Stimulated activated CD8-positive, alpha-beta memory T cell treated with anti-CD3 and anti-CD28 coated beads, Interleukin-4, amount 100 ng/mL, for 24 hours (primary cell): ENCODE measurements at places on chromosomes 13 and 19.

DNA sequence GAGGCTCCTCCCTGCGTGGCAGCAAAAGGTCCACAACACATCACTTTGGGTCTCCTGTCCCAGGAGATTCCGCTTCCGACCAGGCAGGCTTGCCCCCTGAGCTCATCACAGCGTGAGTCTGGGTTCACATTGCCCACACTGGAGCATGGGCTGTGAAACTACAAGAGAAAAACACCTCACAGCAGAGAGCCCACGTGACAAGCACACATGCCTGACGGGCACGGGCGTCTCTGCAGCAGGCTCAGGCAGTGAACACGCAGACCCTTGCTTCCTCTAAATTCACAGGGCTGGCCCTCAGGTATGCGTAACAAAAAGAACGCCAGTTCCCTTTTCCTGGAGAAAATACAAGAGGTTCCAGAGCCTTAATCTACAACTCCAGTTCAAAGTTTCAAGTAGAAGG, 41.9 kb downstream of the RASA3 start:
- no peak for DNase-seq

GRCh38 chr19:55641426-55642152, 787 bp downstream of the ZNF580 start:
- no peak for DNase-seq

GRCh38 chr13:92187378-92187989, 789.1 kb downstream of the GPC5 start:
- no peak for DNase-seq

- DNase-seq: no peak
Measured at GRCh38 chr13:101514695-101515275, 62.3 kb downstream of the ITGBL1 start.

DNA sequence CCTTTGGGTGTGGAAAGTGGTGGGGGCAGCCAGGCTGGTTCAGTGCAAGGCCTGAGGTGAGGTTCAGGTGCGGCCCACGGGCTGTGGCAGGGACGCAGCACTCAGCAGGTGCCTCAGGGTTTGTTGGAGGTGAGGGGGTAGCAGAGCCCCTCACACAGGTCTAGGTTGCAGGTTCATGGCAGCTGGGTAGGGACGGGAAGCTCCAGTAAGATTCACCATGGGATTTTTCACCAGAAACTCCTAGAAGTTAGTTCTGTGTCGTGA, 14.0 kb downstream of the MCF2L start:
- no peak for DNase-seq

DNA sequence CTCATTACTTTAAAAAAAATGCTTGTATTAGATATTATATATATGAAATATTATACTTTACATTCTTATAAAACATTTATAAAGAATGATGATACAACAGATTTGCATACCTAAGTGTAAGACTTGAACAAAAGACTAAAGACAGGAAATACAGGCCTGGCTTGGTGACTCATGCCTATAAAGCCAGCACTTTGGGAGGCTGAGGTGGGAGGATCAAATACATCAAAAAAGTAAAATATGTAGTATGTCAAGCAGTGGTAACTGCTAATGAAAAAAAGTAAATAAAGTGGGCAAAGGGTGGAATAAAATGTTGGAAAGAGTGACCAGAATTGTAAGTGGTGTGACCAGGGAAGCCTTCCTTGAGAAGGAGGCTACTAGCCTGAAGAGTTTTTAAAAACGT, 133.7 kb downstream of the GGACT start:
- DNase-seq: no peak

DNA sequence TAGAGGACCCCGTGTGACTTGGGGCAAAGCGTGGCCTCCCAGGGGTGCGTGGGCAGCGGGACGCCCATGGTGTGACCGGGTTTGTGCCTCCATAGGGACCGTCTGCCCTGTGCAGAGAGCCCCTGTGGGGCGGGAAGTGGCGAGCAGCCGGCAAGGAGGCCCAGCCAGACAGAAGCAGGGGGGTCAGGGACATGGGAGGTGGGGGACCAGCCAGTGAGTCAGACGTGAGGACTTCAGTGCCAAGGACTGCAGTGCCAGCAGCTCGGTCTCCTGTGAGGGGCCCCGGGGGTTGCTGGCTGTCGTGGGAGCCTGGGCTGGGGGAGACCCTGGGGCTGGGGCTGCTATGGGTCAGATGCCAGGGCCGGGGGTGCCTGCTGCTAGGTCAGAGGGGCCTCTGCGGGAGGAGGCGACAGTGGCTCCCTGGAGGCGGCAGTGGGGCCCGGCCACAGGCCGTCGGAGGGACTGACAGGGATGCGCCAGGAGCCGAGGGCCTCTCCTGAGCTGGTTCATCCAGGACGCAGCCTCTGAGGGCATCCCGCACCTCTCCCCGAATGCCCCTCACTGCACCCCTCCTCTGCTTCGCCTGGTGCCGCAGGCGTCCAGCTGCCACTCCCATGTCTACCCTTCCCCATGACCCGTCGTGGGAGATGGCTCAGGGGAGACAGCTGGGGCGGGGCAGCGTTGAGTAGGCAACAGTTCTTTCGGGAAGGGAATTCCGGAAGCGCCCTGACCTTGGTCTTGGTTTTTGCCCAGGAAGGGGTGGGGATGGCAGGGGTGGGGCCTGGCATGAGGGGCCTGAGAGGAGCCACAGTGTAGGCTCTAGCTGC, 80.0 kb downstream of the KDM4B start:
- DNase-seq: no peak

- no peak for DNase-seq
Measured at GRCh38 chr13:72637561-72637960, 89.9 kb downstream of the MZT1 start.

DNA sequence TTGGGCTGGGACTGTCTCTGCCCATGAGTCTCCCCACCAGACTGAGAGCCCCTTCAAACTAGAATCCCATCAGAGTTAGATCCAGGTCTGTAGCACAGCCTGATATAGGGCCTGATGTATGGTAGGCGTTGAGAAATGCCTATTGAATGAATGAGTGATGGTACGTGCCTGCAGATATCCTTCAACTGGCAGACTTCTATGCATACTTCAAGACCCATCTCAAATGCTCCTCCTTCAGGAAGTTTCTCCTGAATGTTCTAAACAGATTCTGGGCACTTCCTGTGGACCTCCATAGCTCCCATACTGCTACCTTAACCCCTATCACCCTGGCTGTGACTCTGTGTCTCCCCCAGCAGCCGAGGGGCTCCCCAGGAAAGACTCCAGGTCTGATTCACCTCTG, 48.2 kb downstream of the KCNC3 start:
- no peak for DNase-seq

DNA sequence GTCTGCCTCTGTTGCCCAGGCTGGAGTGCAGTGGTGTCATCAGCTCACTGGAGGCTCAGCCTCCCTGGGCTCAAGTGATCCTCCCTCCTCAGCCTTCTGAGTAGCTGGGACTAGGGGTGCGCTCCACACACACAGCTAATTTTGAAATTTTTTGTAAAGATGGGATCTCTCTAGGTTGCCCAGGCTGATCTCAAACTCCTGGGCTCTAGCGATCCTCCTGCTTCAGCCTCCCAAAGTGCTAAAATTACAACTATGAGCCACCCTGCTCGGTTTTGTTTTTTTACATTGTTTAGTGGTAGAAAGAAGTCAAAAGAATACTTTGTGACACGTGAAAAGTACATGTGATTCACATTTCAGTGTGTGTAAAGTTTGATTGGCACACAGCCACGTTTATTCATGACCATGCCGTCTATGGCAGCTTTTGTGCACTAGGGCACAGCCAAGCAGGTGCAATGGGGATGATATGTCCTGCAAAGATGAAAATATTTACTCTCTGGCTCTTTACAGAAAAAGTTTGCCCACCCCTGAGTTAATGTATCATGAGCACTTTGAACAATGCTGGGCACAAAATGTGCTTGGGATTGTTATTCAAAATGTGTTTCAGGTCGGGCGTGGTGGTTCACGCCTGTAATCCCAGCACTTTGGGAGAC, 16.2 kb upstream of the NFIC start:
- no peak for DNase-seq

- no peak for DNase-seq
Measured at GRCh38 chr13:63448692-63449091, 2033.0 kb upstream of the PCDH20 start.

GRCh38 chr19:858868-859843, at the start of gene CFD:
Gene CFD, plus strand, starts transcription at chr19:859664. Its CDS starts 26 bp downstream, at chr19:859690.
- DNase-seq: no peak

DNA sequence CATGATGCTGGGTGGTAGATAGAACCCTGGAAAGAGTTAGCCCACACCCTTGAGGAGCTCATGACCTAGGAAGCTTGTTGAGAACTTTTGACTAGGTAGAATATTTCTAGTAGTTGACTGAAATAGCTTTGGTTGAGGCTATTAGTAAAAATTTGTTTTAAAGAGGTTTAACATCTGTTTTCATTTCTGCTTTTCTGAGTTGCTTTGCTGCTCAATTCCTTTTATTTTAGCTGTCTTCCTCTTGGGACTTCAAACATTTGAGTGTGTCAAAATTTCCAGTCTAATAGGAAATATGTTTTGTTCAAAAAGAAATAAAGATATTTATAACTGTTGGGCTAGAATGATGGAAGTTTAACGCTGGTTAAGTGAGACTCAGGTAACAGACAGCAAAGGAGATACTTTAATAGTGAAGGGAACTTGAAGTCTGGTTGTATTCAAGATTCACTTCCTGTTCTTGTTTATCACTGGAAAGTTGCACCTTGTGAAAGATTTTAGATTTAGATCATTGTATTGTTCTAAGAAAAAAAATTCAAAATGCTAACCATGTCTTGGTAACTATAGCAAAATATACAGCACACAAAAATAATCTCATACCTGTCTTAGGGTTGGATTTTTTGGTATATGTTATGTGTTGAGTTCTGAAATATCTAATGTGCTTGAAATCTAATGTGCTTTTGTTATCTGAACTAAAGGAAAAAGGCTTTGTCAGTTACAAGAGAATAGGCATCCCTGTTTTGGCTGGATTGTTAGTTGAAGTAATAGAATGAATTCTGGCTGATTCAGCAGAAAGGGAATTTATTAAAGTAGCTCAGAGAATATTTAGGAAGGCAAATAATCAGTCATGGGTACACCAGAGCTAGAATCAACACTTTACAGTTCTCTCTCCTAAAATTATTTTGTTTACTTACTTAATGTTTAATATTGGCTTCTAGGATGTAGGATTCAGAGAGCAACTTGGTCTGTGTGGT, 24.4 kb upstream of the GPR18 start:
- no peak for DNase-seq

GRCh38 chr19:49201042-49201441, 43.5 kb downstream of the TRPM4 start:
- DNase-seq: no peak

GRCh38 chr13:79779761-79780160, 298.8 kb downstream of the NDFIP2 start:
- no peak for DNase-seq

GRCh38 chr19:49428547-49429451, 3.6 kb downstream of the GFY start:
- no peak for DNase-seq

- peak; percentile 15 for DNase-seq
Measured at GRCh38 chr19:45952686-45953505, 20.8 kb downstream of the NOVA2 start.

DNA sequence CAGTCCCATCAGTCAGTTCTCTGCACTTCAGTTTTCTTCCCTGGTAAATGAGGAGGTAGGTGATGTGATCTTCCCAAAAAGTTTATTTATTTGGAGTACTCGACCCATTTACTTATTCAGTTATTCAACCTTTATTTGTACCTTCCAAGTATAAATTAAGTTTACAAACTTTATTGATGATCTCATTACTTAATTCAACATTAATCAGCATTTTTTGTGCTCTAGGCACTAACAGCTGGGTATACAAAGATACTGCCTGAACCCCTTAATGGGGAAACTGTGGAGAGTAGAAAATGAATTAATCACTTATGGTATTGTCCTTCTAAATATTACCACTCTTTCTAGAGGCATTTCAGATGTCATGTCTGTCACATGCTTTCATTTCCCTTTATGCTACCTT, 293.3 kb downstream of the DLEU7 start:
- no peak for DNase-seq

GRCh38 chr13:113351514-113352026, 12.4 kb downstream of the GRTP1 start:
- no peak for DNase-seq

DNA sequence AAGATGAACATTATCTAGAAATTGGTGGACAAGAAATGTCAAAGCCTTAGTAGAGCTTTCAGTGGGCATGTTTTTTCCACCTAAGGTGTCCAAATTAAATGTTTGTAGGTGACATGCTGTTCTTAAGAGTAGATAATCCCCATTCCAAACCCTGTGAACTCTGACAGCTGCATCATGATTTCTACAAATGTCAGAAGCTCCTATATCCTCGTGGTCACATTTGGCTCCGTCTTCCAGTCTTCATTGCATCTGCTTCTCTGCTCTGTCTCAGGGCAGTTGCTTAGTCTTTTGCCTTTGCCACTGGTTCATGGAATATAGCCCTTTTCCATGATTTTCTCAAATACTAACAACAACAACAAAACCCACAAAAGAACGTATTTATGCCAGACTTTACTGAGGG, 234.5 kb downstream of the DLEU7 start:
- DNase-seq: no peak

DNA sequence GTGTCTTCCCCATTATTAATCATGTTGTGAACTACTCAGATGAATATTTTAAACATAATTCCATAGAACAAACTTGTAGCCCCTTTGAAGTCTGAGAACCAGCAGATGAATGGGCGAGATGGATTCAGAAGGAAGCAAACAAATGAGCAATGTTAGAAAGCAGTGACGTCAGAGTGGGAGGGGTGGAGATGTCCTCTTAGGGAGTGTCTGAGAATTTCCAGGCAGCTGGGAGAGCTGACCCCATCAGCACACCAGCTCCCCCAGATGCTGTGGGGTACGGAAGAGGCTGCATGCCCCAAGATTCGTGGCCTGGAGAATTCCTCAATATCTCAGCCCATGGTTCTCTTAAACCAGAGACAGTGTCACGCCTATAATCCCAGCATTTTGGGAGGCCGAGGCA, 68.6 kb downstream of the DPF1 start:
- no peak for DNase-seq

DNA sequence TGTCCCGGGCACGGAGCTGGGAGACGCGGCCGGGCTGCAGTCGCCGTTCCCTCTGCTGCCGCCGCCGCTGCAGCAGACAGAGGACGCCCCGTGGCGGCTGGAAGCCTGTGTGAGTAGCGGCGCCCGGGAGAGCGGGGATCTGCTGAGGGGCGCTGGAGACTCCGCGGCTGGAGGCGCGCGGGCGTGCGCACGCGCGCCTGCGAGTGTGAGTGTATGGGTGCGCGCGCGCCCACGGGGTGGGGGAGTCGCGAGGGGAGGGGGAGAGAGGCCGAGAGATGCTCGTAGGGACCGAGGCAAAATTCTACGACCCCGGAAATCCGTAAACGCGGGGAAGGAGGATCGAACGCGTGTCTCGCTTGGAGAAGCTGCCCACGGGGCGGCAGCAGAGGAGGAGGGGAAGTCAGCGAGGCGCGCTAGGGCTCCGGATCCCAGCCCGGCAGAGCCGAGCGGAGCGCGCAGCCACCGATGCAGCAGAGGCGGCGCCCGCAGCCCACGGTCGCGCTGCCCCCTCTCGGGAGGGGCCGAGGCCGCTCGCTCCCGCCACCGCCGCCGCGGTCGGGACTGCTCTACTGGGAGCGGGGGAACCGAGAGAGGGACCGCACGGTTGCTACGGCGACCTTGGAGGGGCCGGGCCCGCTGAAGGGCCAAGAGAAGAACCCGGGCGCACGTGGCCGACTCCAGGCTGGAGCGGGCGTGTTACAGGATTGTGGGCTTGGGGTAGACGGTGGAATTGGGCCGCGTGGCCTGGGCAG, at the start of gene ENOX1:
ENOX1 (minus strand) TSS at position 207 of the 752 bp plus-strand sequence.
- no peak for DNase-seq
